ENCODE measurements at places on chromosomes 3 and 15.

DNA sequence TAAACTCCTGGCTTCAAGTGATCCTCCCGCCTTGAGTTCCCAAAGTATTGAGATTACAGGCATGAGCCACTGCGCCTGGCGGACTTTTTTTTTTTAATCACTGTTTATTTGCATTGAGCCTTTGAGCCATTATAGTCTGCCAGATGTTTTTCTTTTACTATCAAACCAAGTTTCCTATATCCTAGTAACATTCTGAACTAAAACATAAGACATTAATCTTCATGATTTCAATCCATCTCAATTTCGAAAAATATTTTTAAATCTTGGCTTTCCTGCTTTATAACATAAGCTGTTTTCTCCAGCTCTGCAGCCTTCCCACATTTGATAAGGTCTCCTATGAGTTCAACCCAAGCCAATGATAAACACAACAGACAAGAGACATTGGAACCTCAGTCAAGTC is 75.4 kb downstream of the UMPS start:
- no peak for DNase-seq

DNA sequence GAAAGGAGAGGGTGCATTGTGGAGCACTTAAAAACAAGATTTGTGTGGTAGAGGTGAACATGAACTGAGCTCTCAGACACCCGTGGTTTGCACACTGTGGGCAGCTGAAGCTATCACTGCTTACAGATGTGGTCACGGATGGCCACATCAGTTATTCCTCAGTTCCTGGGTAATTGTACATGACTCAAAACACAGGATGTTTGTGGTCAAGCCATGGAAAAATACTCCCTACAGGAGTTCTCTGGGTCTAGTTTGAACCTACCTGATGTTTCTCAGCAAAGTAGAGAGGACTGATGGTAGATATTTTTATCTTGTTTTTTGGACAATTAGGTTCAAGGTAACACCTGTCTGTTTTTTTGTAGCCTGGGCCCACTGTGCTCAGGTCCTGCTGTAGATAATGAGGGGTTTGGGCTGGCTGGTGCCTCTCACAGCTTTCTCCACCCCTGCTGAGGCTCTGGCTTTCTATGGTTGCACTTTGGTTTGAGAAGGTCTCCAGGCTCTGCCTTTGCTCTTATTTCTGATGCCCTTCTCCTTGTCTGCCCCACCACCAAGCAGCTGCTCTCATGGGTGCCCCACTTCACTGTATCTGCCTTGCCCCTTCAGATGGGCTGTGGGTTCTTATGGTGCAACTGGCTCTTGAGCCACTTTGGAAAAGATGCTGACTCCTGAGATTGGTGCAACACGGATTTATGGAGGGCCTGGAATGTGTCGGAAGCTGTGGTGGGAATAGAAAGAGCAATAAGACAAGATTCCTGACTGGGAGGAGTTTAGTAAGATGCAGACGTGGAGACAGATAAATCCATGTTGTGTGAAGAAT is 40.1 kb downstream of the CDCP1 start:
- DNase-seq, result peak; percentile 78

DNA sequence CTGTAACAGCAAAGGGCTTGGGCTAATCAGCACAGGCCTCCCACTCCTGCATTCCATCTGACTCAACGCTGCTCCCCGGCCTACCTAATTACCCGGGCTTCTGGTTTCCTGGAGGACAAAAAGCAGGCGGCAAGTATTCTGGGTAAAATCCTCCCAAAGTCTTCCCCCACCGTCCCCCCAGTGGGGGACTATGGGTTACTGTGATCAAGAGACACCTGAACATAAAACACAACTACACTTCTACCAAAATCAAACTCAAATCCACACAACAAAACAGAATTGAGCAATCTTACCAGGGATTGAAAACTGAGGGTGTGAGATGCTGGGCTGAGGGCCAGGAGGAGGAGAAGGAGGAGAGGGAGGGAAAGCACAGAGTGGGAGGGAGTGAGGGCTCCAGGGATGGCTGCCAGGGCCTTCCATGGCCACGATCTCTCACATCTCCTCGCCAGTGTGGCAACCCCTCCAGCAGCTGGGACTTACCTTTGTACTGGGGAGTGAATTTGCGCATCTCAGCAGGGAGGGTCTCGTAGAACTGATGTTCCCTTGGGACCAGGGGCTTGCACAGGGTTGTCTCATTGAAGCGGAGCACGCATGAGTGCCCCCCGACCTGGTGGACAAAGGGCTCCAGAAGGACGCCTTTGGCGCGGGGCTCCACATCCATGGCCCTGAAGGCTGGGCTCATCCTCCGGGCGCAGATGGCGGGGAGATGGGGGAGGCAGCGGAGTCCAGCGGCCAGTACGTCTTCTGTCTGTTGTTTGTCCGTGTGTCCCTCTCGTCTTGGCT is 9.1 kb upstream of the NCKIPSD start:
- DNase-seq, result no peak

GRCh38 chr3:71490692-71491091 is 92.8 kb downstream of the FOXP1 start:
- DNase-seq, result no peak

DNA sequence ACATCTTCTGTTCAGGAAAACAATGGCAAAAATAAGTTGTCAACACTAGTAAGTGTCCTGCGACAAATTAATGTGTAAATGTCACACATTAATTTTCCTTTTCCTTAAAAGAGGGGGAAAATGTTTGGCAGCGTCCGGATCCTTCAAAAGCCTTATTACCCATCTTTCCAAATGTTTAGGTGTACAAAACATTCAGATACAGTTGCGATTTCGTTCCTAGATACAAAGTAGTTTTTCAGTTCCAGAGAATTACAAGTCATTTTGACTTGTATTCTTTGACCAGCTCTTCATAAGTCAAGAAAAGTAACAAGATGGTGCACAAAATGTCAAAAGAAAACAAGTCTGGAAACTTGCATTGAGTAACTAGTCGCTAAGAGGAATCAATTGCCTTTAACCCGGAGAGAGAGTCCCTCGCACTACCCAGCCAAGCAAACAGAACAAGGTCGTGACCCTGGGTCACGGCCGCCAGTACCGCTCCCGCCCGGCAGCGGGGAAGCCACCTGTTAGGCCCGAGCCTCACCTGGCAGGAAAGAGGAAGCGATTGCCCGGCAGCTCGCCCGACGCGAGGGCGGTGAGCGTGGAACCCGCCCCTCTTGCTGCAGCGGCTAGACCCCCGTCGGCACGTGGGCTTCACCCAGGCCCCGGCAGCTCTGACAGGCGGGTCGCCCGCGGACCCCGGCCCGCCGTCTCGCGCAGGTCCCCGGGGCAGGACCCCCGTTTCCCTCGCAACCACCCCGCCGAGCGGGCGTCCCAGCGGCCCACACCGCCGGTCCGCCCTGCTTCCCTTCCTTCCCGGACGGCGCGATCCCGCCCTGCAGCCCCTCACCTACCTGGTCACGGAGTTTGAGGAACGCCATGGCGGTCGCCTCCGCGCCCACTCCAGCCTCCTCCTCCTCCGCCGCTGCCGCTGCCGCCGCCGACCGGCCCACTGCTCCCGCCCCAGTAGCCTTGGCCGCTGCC is 61.0 kb upstream of the ANKRD28 start:
- DNase-seq, result peak; percentile 65

DNA sequence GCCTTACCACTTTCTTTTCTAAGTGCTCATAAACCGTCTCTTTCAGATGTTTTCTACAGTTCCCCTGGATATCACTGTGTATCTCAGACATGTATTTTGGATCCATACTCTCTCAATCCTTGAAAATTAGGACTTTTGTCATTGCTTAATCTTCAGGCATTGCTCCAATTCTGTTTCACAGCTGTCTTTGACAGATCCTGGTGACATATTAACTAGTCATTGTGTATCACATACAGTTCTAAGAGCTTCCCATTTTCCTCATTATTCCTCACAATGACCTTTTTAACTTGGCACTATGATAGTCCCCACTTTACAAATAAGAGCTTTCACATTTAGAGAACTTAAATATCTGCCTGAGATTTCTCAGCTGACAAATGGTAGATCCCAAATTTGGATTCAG is 151.7 kb downstream of the CLSTN2 start:
- no peak for DNase-seq

GRCh38 chr15:71807125-71807629 is 3.2 kb upstream of the NR2E3 start:
- DNase-seq, result no peak

- no peak for DNase-seq
These were observed 147.3 kb downstream of the WNT5A start for GRCh38 chr3:55339819-55340218.

- no peak for DNase-seq
These were observed 110.1 kb upstream of the TBL1XR1 start for GRCh38 chr3:177307391-177307790.

- DNase-seq, result no peak
These were observed 114.7 kb downstream of the AKAP13 start for GRCh38 chr15:85495096-85495495.

DNA sequence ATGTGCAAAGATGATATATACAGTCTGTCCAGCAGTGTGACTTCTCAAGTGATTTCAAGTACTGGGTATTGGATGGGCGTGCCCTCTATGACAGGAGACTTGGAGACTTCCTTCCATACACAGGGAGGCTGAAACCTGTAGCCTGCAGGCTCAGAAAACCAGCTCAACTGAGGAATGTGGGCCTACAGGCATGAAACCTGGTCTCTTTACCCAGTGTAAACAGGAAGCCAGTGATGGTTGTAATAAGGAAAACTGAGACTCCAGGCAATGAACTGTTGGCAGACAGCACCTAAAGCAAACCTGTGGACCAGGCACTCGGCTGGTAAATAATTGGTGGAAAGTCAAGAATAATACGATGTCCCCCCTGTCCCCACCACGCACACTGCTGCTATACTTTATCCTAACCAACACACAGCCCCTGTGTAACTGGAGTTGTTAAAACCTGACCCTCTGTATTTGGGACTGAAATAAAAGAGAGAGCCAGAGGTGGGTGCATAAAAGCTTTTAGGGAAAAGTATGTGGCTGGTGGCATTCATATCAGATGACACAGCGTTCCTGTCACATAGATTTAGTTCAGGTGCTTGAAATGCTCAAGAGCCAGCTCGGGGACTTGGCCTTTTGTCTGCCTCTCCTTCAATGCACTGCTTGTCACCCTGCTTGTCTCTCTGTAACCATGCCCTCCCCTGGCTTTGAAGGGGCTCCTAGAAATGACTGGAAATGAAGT is 144.7 kb downstream of the TPRG1 start:
- no peak for DNase-seq
